Esophagus squamous epithelium (tissue), 5 donors: ENCODE measurements at places on chromosomes 13 and 19.

GRCh38 chr19:48969276-48970138, 4.4 kb downstream of the FTL start:
- DNase-seq: no peak

DNA sequence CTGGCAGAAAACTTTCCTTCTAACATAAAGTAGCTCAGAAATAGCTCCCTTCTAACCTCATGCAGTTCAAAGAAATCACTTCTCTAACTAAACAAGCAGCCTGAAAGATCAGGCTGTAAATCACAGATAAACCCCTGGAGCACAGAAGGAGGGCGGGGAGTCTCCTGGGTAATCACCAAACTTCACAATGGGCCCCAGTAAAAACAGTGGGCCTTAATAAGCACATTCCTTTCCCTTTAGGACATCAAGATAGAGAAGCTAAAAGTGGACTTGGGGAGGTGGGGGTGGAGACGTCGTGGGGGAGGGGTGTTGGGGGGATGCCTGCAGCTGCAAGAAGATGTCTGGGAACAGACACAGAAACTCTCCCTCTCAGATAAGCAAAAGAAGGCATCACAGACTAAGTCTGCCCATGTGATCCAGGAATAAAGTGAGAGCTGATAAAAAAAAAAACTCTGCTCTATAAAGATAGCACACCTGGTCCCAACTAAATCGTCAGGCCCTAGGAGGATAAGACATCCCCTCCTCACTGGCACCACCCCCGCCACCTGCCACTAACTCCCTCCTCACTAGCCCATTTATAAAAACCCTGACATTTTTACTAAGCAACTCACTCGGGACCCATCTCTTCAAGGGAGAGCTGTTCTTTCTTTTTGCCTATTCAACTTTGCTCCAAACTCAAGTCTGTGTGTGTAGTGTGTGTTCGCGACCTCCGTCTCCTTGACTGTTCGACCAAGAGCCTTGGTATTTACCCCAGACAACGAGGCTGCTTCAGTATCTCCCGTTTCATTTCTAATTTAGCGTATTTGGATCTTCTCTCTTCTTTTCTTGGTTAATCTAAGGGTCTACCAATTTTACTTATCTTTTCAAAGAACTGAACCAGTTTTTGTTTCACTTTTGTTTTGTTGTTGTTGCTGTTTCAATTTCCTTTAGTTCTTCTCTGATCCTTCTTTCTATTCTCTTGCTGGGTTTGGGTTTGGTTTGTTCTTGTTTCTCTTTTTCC, 31.7 kb downstream of the DNAJC15 start:
- no peak for DNase-seq

- no peak for DNase-seq
These were observed 5.8 kb downstream of the PPP6R1 start for GRCh38 chr19:55252760-55253663.

GRCh38 chr19:21321134-21321533, 8.1 kb downstream of the ZNF708 start:
- no peak for DNase-seq

DNA sequence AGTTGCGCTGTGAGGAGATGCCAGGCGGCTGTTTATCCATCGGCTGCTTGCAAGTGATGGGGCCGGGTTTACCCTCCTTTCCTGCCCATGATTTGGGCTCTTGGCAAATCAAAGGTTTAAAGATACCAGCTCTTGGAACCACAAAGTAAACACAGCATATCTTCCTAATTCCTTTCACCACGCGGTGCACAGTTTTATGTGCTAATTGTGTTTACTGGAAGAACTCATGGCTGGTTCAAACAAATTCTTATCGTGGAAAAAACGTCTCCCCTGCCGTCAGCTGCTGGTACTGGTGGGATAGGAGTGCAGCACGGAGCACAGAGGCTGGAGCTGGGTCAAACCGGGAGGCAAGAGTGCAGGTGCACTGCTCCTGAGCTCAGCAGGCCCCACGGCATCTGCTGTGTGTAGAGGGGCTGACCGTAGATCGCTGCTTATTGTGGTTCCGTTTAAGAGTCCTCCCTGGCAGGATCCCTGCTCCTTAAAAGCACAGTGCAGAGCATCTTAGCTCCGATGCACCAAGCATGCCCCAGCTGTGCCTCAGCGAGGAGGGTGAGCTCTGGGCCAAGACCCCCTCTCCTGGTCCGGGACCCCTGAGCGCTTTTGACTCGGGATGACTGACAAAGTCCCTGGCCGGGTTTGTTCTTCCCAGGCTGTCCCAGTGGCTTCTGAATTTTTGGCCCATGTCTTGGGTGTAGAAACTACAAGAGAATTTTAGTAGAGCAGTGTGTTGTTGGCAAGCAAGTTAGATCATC, 51.3 kb upstream of the GAS6 start:
- no peak for DNase-seq

GRCh38 chr19:34041925-34042521, 130.3 kb upstream of the LSM14A start:
- DNase-seq: no peak

- no peak for DNase-seq
These were observed 124.9 kb downstream of the CYSLTR2 start for GRCh38 chr13:48778610-48779009.

DNA sequence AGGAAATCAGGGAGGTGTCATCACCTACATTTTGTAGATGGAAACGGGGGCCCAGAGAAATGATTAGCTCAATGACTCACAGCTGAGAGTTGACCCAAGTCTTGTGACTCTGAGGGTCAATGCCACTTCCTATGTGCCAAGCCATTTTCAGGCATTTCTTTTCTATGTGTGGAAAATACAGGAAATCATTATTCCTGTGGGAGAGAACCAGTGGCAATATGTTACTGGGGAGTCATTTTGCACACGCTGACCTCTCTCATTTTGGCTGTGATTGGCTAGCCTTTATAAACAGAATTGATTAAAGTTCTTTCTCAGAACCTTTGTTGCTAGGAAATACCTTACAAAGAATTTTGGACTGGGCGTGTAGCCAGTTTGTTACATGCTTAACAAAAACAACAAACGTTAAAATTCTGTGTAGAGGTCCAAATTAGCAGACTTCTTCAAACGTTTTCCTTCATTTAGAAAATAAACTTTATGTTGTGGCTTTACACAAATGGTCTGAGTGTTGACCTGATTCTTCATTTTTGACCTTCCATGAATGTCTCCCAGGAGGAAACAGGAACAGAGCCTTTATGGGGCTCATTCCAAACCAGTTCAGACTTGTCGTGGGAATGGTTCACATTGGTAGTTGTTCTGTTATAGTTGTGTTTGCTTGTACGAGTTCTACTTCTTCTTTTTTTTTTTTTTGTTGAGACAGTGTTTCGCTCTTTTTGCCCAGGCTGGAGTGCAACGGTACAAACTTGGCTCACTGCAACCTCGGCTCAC, 11.4 kb downstream of the PCCA start:
- DNase-seq: no peak

DNA sequence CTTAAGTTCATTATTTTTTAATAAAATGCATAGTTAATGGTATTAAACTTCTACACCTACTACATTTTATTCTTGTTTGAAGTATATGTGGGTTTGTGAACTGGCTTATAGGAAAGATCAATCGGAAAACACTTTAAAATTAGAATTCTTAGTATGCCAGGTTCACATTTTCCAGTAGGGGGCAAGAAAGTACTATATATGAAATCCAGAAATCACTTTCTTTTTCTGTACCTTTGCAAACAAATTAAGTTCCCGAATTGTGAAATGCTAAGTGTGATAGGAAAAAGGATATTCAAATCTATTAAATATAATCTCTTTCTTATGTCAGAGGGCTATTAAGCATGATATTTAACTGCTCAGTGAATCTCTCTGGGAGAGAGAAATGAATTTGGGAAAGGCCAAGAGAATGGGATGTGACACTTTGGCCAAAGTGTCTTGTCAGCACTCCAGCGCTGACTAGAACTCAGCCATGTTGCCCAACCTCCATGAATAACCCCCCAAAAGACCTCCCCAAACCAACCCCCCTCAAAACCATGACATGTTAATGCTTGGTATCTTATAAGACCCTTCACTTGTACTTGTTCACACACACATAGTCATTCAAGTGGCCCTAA, 122.6 kb upstream of the SLC10A2 start:
- DNase-seq: no peak

GRCh38 chr13:41905600-41906254, 55.2 kb downstream of the VWA8 start:
- no peak for DNase-seq

DNA sequence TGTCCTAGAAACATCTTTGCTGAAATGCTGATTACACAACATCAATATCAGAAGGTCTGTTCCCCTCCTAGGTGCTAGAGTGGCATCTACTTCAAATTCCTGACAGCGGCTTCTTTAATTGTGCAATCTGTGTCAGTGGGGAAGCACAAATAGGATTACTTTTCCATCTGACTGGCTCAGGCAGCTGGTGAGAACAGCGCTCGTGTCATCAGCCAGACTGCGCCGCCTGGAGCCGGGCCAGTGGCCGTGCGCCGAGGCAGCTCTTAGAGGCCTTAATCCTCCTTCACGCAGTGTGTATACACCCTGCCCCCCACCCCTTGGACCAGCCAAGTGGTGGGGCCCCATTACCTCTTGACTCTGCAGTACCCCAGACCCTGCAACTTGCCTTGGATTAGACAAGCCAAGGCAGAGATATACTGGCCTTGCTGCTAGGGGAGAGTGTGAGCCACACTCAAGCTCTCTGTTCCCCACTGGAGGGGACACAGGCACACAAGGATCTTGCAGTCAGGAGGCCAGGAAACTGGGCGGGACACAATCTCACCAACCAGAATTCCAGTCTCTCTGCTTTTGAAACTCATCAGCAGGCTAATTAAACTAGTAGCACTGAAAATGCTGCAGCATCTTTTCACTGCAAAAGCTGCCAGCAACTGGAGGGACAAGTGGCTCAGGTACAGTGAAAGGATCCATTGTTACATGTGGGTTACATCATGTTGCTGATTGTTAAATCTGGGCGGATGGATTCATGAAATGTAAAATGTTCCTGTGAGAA, 48.9 kb upstream of the EPHX3 start:
- DNase-seq: no peak
